Hematopoietic multipotent progenitor cell treated with erythropoietin and hydrocortisone succinate and interleukin-3 and kit ligand, for 17 days (in vitro differentiated cells): ENCODE measurements at places on chromosomes 6 and 20.

DNA sequence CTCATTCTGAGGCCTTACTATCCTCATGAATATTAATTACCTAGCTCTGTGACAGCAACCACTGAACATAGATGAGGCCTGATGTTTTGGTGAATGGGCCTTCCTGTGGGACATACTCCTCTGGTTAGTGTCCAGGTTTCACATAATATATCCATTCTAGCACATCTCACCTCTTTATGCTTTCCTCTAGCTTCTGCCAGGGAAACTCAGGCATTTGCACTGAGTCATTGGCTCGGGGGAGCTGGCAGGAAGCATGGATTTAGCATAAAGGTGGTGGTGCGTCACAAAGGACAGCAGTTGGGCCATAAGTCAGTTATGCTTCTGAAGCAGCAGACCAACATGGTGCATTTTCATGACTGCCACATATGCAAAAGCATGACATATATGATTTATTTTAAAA is 37.5 kb upstream of the TMEM170B start:
- DNase-seq = no peak

- DNase-seq = peak; percentile 94
Observed at GRCh38 chr20:36808317-36809257, 35.0 kb upstream of the DSN1 start.

DNA sequence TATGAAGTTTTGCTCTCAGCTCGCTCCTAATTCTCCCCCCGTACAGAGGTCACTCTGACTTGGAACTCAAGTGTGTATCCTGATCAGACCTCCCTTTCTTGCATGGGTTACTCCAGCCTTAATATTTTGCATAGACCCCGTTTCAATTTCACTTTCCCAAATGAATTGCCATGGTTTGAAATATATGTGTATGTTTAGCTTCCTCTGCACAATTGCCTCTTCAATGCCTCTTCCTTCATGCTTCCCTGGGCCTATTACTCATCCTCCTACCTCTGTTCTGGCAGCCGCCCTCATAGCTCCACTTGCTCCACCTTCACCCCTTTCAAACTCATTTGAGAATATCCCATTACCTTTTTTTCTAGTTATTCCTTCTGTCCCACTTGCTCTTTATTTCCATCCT is 90.0 kb upstream of the SAMD5 start:
- DNase-seq = no peak

DNA sequence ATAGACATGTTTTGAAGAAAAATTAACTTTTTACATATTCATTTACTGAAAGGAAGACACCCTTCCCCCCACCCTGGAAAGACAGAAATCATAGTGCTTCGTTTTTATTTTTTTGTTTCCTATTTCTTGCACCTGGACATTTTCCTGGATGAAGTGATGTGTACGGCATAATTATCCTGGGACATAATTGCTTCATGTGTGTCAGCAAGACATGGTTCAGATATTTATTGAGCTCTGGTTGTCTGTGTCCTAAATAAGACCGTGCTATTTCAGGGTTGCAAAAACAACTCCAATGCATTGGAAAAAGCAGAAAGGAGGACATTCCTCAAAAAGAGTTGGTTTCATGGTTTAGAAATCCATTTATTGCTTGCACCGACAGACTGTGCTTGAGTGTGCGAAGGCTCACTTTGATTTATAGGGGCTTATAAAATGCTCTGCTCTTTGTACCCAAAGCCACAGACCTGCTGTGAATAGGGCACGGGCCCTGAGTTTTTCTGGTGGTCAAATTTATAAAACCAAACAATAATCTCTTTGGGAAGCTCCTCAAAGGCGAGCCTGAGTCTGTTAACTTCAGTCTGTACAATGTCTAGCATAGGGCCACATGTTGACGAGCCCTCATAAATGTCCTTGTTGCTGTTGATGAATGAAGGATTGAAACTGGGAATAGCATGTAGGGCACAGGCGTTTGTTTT is 179.5 kb downstream of the SOX4 start:
- no peak for DNase-seq

- DNase-seq = no peak
Observed at GRCh38 chr20:54255157-54255556, 47.3 kb downstream of the PFDN4 start.

GRCh38 chr20:62628691-62629090 is 13.6 kb upstream of the SLCO4A1 start:
- no peak for DNase-seq

GRCh38 chr20:43971267-43971666 is 56.6 kb downstream of the TOX2 start:
- DNase-seq = no peak

- DNase-seq = no peak
Observed at GRCh38 chr6:119426619-119427018, 77.1 kb upstream of the MAN1A1 start.

GRCh38 chr6:125871365-125871764 is 80.6 kb downstream of the NCOA7 start:
- DNase-seq = no peak

- DNase-seq = no peak
Observed at GRCh38 chr6:143726015-143726647, 48.4 kb downstream of the PHACTR2 start.

GRCh38 chr6:31880616-31881015 is 1.8 kb upstream of the SLC44A4 start:
- no peak for DNase-seq
